Thoracic aorta (tissue), 2 donors: ENCODE measurements at places on chromosomes 16 and 17.

GRCh38 chr17:56594320-56595107 is 1.0 kb downstream of the NOG start:
- no peak for DNase-seq

DNA sequence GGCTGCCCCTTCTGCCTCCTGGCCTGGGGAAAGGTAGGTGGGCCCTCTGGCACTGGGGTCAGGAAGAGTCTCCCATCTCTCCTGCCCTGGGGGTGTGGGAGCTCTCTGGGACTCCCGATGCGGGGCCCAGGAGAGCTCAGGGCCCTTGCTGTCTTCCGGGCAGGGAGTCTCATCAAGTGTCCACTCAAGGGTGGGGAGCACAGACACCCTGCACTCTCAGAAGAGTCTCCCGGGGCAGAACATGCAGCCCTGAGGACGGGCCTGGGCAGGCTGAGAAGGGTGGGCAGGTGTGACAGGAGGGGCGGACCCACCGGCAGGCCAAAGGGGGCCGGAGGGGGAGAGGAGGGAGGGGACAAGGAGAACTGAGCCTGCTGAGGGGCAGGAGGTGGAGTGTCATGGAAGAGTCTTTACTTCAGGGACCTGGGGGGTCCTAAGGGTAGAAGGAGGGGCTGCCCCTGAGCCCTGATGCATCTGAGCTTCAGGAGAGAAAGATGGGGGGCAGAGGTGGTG is 8.4 kb upstream of the PKMYT1 start:
- no peak for DNase-seq

DNA sequence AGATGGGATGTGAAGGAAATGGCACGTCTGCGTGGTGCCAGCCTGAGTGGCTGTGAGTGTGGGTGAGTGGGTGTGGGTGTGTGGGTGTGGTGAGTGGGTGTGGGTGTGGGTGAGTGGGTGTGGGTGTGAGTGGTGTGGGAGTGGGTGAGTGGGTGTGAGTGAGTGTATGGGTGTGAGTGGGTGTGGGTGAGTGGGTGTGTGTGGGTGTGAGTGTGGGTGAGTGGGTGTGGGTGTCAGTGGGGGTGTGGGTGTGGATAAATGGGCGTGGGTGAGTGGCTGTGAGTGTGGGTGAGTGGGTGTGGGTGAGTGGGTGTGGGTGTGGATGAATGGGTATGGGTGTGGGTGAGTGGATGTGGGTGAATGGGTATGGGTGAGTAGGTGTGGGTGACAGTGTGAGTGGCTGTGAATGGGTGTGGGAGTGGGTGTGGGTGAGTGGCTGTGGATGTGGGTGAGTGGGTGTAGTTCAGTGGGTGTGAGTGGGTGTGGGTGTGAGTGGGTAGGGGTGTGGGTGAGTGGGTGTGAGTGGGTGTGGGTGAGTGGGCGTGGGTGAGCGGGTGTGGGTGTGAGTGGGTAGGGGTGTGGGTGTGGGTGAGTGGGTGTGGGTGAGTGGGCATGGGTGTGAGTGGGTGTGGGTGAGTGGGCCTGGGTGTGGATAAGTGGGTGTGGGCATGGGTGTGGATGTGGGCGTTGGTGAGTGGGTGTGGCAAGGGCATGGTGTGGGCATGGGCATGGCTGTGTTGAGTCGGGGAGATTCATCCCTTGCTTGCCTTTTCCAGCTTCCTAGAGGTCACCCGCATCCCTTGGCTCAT is 80.8 kb downstream of the ZDHHC7 start:
- DNase-seq, result no peak

GRCh38 chr17:55386796-55387332 is 34.8 kb downstream of the MMD start:
- no peak for DNase-seq

GRCh38 chr16:55488306-55488705 is 9.3 kb downstream of the MMP2 start:
- DNase-seq, result no peak

DNA sequence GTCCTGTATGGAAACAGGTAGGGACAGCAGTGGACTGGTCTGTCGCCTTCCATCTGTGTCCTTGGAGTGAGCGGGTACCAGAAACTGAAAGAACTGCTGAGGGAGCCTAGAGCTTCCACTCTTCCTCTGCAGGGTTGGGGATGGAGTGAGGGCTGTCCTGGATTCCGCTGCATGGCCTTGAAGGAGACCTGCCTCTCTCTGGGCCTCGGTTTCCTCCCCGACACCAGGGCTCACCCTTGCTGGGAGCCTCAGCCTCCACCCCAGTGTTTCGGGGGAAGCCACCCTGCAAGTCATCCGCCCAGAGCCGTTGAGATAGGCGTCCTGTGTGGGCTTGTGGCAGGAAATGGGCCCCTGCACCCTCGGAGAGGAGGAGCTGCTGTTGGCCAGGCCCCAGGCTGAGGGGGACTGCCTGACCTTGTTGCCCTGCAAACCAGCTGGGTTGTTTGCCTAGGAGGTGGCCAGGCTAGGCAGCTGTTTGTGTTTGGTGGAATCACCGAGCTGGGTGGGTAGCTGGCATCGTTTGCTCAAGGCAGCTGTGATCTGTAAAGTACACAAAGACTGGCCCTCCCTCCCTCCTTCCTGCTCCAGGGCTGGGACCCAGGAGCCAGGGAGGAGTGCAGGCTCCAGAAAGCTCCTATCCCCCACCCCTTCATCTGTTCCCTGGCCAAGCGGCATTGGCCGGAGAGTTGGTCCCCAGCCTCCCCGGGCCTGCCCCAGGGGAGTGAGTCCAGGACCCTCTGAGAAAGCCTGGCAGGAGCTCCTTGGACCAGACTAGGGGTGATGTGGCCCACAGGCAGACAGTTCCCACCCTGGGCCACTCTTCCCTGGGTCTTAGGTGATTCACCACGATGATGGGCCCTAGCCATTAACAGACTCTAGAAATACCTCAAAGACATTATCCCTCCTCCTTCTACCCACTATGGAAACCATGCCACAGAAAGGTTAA is 1.3 kb downstream of the RAB37 start:
- DNase-seq, result no peak

- no peak for DNase-seq
Observed at GRCh38 chr16:23500212-23500861, 10.0 kb downstream of the GGA2 start.
